ENCODE measurements at places on chromosomes 6 and 20.

- DNase-seq: no peak
Measured at GRCh38 chr20:53130795-53131194, 158.6 kb downstream of the TSHZ2 start.

- DNase-seq: no peak
Measured at GRCh38 chr20:35341366-35342028, 49.3 kb upstream of the FAM83C start.

- DNase-seq: no peak
Measured at GRCh38 chr20:47667531-47668312, 117.6 kb downstream of the SULF2 start.

DNA sequence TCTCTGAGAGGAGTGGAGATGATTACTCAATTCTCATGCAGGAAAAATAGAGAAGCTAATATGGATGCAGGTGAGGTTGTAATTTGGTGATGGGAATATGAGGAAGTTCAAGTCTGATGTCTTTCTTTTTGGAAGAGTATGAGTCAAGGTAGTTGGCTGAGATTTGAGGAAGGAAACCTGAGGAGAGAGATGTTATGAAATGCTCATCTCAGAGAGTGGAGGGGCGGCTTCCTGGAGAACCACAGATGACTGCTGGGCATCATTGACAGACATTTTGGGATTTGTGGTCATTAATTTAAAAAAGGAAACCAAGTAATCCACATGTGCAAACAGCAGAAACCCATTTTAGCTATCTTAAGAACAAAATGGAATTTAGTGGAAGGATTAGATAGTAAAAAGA is 72.5 kb upstream of the UST start:
- DNase-seq: no peak

GRCh38 chr20:689348-689747 is 13.7 kb upstream of the SCRT2 start:
- DNase-seq: no peak

DNA sequence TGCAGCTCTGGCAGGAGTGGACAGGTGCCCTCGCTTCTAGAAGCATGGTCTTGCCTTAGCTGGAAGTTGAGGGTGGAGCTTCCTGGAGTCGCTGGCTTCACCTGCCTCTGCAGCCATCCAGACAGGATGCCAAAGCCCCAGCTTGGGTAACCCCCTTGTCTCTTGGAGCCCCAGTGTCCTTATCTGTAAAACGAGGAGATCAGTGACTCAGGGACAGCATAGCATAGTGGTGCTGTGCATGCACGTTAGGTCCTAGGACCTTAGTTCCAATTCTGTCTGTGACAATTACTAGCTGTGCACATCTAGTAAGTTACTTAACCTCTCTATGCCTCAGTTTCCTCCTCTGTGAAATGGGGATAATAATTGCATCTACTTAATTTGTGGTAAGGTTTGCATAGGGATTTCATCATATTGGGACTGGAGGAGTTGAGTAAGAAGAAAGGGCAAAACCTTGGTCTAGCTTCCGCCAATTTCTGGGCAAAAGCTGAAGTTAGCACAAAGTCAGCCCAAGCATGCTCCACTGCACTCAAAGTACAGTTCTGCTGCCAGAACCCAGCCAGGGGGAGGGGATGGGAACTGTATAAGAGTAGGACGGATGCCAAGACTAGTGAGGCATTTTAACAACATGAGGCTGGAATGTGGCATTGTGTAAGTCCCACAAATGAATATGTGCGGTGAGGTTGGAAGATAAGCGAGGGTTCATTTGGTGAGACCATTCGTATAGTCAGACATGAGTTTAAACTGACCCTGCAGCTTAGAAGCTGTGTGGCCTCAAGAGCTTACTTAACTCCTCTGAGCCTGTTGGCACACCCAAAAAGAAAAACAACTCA is 24.5 kb downstream of the TOX2 start:
- peak; percentile 52 for DNase-seq

- DNase-seq: no peak
Measured at GRCh38 chr6:55916188-55916587, 40.8 kb upstream of the BMP5 start.

- DNase-seq: no peak
Measured at GRCh38 chr6:39083231-39083634, 31.8 kb downstream of the SAYSD1 start.

DNA sequence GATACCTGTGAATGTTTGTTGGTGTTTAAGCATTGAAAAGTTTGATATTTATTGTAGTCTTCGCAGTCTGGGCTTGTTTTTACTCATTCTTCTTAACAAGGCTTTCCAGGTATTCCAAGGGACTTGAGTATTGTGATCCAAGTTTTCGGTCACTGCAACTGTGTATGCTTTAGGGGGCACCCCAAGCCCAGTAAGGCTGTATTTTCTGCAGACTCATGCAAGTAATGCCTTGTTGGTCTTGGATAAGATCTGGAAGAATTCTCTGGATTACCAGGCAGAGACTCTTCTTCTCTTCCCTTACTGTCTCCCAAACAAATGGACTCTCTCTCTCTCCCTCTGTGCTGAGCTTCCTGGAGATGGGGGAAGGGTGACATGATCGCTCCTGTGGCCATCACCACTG is 82.1 kb downstream of the RFPL4B start:
- DNase-seq: no peak

DNA sequence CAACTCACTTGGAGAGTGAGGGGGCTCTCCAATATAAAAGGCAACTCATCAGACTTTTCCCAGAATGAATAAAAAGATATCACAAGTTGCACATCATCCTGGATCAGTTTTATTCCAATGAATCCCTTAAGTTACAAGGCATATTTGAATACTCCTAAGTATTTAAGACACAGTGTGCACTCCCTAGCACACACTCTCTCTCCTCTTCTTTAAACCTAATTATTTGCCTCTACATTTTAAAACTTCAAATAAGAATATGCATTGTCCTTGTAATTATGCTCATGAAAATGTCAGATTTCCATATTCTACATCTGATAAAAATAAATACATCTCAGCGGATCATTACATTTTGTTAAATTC is 273.6 kb downstream of the ADGB start:
- no peak for DNase-seq

GRCh38 chr6:31663126-31663960 is 1.5 kb downstream of the GPANK1 start:
- DNase-seq: no peak

DNA sequence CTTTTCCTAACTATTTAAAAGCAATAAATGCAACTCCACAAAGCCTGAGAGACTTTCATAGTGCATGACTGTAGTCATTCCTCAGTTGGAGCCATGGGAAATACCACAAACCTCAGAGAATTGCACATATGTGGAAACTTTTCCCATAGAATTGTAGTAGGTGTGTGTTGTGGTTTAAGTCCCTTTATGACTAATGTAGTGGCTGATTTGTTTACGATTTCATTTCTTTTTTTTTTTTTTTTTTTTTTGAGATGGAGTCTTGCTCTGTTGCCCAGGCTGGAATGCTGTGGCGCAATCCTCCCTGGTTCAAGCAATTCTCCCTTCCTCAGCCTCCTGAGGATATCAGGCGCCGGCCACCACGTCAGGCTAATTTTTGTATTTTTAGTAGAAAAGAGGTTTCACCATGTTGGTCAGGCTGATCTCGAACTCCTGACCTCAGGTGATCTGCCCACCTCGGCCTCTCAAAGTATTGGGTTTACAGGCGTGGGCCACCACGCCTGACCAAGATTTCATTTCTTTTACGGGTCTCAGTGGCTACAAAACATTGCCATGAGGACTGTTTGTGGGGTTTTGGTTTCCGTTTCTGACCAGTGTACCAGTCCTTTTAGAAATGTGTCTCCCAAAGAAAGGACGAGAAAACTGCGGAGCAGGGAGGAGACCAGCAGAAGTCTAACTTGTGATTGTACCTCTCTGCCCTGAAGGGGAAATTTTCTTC is 212.1 kb upstream of the MARCKS start:
- DNase-seq: no peak

DNA sequence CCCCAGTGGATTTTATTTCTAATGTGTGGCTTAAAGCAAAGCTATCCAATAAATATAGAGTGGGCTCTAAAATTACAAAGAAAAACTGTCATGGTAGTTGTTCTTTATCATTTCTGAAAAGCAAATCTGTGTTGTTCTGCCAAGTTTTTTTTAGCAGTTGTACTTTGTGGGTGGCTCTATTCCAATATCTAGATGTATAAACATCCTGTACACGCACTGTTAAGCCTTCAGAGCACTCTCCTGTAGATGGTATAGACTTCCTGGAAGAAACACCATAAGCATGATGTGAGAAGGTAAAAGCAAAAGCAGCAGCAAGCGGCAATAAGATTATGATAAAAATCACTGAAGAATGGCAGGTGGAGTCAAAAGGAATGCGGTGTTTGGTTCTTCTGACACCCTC is 21.5 kb upstream of the TMEM30A start:
- DNase-seq: no peak

DNA sequence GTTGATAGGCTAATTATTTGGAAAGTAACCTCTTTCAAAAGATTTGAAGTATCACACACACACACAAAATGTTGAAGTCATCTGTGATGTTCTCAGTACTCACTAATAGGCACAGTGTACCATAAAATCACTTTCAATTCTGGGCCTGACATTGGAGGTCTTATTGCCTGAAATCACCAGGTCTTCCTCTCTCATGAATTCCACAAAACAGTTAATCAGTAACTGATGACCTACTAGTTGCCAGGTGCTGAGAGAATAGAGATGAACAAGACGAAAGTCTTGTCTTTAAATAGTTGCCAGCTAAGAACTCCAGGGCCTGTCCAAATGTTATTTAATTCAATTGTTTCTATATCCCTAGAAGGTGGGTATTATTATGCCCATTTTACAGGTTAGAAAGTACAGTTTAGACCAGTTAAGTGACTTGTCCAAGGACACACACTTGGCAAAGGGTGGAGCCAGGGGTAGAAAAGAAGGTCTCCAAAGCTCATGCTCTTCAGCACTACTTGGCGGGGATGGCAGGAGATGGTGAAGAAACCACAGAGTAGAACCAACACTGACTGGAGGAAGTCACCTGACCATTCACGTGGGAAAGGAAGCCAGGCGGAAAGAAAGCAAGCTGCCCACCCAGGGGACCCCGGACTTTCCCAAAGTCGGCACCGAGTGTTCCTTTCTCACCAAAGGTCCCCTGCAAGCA is 116.4 kb downstream of the KIF6 start:
- DNase-seq: no peak

DNA sequence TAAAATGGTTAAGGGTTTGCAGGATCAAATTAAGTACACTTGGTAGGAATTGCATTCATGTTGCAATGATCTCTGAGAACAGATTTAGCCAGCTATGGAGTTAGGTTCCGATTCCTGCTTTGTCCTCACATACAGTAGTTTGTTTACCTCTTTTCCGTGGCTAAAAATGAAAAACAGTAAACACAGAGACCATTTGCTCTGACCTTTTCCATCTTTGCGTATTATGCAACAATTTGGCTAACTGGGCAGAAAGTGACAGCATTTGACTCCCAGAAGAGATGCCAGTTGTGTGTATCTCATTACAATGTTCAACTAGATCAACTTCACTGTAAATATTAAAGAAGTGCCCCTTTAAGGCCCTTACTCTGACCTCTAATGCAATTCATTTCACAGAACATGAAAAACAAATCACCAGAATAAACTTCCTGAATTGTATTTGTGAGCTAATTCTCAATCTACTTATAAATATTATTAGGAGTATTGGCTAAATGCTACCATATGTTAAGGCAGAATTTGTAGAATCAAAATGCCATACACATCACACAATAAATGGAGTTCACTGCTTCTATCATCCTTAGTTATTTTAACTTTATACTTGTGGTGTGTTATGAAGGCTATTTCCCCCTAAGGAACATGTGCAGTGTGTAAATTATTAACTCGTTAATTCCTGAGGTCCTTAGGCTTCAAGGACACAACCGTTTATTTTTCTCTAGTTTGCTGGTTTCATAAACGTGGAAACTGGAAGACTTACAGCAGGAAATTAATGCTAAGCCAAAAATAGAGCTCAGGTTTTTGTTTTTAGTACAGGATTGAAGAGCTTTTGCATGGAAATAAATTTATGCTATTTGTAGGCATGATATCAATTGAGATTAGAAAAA is 380.7 kb upstream of the CITED2 start:
- DNase-seq: no peak

DNA sequence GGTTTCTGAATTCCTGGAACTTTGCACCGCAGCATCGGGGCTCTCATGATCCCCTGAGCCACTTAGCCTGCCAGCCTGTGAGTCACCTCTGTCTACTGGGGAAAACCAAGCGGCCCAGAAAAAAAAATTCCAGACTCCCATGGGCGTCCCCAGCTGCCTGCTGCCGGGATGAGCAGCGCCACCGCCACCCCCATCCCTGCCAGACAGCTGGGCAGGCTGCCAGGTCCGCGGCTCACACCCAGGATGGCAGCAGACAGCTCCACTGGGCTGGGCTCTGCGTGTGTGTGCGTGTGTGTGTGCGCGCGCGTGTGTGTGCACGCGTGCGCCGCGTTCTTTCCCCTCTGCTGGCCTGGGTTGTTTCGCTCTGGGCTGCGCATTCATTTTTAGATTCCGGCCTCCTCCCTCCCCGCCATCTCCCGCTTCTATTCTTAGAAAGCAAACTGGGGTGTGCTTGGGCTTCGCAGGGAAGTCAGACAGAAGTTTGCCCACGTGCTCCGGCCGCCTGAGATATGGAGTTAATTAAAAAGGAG is 38.9 kb upstream of the PMEPA1 start:
- DNase-seq: peak; percentile 93

DNA sequence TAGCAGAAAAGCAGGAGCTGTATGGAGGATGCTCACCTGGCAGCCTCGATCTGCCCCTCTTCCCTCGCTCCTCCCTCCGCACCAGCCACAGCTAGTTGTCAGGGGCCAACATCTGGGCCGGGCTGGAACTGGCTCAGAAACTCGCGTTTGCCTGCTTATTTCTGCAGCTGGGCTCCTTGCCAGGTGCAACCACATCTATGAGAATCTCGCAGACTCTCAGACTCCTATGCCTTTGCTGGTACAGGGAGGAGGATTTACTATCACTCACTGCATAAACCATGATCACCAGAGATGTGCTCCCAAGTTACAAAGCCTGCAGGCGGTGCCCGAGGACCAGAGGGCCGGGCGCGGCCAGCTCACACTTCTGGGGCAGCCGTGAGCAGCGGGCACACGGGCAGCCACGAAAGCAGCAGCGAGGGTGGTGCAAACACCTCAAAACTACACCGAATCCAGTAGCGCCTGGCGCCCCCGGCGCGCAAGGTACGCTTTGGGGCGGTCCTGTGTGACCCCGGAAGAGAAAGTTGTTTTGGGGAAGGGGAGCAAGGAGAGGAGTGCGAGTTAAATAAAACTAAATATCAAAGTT is 577 bp upstream of the LRRC1 start:
- peak; percentile 72 for DNase-seq

GRCh38 chr20:34579191-34579978 is 20.9 kb downstream of the MAP1LC3A start:
- DNase-seq: peak; percentile 81

All from heart left ventricle (tissue), 16 donors.